ENCODE measurements at places on chromosomes 3 and 15.

- no peak for DNase-seq
- no peaks in the 10 kb centered on the region for H3K4me1 ChIP-seq
- H3K36me3 ChIP-seq, result peaks cover 6% of the 10 kb centered on the region
- no peak overlapping the region for H3K27ac ChIP-seq
- H3K27me3 ChIP-seq, result no peaks in the 10 kb centered on the region
Measured at GRCh38 chr3:160376681-160377080, 22.3 kb downstream of the IFT80 start.

DNA sequence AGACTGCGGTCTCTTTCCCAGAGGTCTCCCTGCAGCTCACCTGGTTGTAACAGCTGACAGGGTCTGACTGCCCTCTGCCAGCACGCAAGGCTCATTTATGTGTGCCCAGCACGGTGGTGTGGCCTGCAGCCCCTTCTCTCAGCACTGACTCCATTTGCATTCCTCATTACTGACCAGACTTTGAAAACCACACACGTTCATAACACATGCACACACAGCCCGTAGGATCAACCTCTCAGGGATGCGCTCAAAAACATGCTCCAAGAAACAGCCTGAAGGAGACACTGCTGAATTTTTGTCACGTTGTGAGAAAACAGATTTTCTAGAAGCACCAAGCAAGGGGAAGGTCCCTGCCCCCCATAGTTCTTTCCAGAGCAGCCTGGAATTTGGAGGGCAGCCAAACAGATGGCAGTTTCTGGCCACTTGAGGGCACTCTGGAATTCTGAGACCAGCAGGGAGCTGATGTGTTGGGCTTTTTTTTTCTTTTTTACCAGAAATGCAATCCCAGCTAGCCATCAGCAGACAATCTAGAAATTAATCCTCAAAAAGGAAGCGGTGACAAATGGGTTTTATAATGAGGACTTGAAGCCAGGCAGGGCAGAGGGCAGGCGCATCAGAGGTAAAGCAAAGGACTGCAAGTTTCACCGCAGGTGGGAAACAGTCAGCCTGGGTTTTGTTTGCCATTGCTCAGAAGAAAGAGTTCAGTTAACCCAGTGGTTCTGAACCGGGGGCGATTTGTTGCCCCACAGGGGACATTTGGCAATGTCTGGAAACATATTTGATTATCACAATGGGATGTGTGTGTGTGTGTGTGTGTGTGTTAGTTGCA is 170.5 kb upstream of the PROK2 start:
- H3K4me3 ChIP-seq, result no peak overlapping the region
- H3K27me3 ChIP-seq, result peaks cover 5% of the 10 kb centered on the region
- H3K4me1 ChIP-seq, result peaks cover 6% of the 10 kb centered on the region
- H3K36me3 ChIP-seq, result no peaks in the 10 kb centered on the region

DNA sequence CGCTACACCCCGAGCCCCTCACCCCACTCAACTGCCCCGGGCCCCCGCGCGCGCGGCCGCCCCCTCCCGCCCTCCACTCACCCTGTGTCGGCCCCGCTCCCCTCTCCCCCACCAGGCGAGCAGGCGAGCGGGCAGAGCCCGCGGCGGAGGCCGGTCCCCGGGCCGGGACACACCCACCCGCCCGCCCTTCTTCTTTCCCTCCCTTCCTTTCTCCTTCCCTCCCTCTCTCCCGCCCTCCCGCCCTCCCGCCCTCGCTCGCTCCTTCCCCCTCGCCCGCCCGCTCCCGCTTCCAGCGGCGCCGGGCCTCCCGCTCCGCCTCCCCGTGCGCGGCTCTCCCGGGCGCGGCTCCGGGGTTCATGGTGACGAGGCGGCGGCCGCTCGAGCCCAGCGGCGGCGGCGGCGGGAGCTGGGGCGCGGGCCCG is at the start of gene CTDSPL:
Gene CTDSPL (plus strand): TSS at position 261 of the 422 bp plus-strand sequence. CDS start 320 bp downstream, outside the sequence.
- H3K4me3 ChIP-seq, result peak within 1 kb of the TSS; percentile 93
- H3K36me3 ChIP-seq, result no peaks in the 10 kb centered on the region
- no peak for DNase-seq
- H3K27ac ChIP-seq, result peak within 1 kb of the TSS; percentile 79
- peaks cover 16% of the 10 kb centered on the region for H3K27me3 ChIP-seq

GRCh38 chr3:39349080-39349479 is 19.6 kb downstream of the CCR8 start:
- H3K27me3 ChIP-seq, result no peaks in the 10 kb centered on the region
- no peak overlapping the region for H3K27ac ChIP-seq
- H3K4me3 ChIP-seq, result no peak overlapping the region
- DNase-seq, result no peak
- H3K4me1 ChIP-seq, result peaks cover 4% of the 10 kb centered on the region

DNA sequence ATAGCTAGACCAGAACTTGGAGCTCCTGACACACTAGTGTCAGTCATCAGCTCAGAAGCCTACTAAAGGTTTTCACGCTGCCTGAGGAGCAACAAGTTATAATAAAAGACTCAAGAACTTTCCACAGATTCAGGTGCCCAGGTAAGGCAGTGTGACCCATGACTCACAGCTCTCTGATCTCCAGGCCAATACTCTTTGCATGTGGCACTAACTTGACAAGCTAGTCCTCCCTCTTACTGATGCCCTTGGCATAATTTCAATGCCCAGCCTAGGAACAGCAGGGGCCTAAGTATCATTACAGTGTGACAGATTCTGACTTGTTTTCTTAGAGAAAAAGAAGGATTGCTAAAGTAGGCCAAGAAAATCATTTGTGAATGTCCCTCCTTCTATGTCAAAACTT is 38.4 kb downstream of the MEIS2 start:
- no peak overlapping the region for H3K27ac ChIP-seq
- no peak for DNase-seq
- H3K36me3 ChIP-seq, result no peaks in the 10 kb centered on the region
- no peaks in the 10 kb centered on the region for H3K4me1 ChIP-seq

DNA sequence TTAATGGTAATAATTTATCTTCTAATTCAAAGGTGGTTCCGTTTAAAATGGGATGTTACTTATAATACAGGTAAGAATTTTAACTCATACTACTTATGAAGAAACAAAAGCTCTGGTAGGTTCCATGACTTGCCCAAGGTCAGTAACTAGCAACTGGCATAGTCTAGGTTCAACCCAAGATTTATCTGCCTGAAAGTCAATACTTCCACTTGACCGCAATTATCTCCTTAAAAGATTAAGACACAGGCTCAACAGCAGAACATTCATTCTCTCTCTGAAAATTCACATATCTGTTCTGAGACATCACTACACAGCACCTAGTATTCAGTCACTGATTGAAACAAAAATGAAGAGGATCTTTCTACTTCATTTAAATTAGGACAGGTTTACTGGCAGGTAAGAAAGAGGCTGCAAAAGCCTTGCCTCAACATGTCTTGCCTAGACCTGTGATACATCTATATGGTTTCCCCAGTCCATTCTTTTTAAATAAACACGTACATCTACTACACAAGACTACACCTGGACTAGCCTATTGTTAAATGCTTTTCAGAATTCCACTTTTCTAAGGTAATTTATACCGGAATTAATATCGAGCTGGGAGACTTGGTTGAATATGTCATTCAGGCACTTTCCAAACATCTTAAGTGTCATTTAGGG is 1.2 kb downstream of the CSNK1G1 start:
- no peaks in the 10 kb centered on the region for H3K27me3 ChIP-seq
- no peak for DNase-seq
- H3K36me3 ChIP-seq, result no peaks in the 10 kb centered on the region
- peaks cover 15% of the 10 kb centered on the region for H3K4me1 ChIP-seq
- peak overlapping the region; percentile 91 for H3K27ac ChIP-seq

GRCh38 chr15:51931638-51932037 is 39.9 kb downstream of the LEO1 start:
- H3K36me3 ChIP-seq, result peaks cover 2% of the 10 kb centered on the region
- no peak overlapping the region for H3K4me3 ChIP-seq
- H3K4me1 ChIP-seq, result peaks cover 2% of the 10 kb centered on the region
- no peaks in the 10 kb centered on the region for H3K27me3 ChIP-seq
- no peak overlapping the region for H3K27ac ChIP-seq

GRCh38 chr3:110362751-110363150 is 708.9 kb upstream of the NECTIN3 start:
- no peak overlapping the region for H3K27ac ChIP-seq
- no peaks in the 10 kb centered on the region for H3K27me3 ChIP-seq
- H3K36me3 ChIP-seq, result no peaks in the 10 kb centered on the region
- no peaks in the 10 kb centered on the region for H3K4me1 ChIP-seq

DNA sequence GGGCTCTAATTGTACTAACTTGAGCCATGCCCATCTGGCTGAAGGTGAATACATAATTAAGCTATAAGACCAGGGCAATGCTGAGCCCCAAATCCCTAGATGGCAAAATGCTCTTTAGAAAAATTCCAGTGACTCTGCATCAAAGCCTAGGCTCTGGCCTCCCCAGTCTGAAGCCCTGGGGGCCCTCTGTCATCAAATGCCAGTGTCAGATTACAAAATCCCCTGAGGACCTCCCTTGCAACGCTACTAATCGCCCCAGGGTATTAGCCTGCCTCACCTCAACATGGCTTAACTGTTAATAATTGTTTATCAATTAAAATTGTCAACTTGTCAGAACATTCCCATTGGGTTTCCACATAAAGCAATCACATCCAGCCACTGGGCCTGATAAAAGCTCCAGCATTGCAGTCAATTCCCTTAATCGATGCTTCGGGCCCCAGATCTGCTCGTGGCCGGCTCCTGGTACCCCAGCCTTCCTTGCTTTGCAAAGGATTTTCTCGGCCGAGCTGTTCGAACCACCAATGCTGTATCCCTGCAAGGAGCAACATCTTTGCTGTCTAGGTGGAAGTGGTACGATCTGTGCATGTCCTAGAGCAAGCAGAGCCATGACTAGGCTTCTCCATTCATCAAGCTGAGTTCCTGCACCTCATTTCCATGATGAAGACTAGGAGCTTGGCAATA is 151.7 kb downstream of the MEGF11 start:
- peaks cover 5% of the 10 kb centered on the region for H3K4me1 ChIP-seq
- DNase-seq, result no peak

DNA sequence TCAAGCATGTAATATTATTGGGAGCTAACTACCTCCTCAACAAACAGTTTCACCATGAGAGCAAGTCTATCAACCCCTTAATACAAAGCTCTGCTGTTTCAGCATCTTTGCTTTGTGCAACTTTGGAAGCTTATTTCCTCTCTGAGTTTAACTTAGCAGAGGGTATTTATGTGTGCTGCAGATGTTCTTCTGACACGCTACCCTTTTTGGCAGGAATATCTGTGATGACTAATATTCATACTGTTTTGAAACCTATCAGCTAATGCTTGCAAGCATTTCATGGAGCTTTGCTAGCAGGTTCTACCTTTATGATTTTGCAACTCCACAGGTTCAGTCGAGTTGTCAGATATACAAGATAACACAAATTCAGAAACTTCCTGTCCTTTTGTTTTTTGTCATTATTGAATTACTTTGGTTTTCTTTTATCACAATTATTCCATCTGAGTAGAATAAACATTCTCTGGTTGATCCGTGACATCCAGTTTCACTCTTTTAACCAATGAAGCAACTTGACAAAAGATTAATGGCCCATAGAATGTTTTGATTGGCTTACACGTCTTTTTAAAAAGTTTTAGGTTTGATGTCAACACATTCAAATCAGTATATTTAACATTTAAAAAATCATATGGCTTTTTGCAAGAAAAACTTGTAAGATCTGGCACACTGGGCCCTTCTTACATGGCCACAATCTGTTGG is 1.7 kb upstream of the SLC9A9 start:
- H3K36me3 ChIP-seq, result peaks cover 2% of the 10 kb centered on the region
- H3K4me1 ChIP-seq, result peaks cover 37% of the 10 kb centered on the region
- peak overlapping the region; percentile 99 for H3K4me3 ChIP-seq

GRCh38 chr3:86867982-86868381 is 123.0 kb downstream of the VGLL3 start:
- no peak overlapping the region for H3K4me3 ChIP-seq
- no peak overlapping the region for H3K27ac ChIP-seq
- DNase-seq, result no peak
- no peaks in the 10 kb centered on the region for H3K27me3 ChIP-seq

GRCh38 chr15:56782306-56782705 is 49.0 kb upstream of the ZNF280D start:
- peaks cover 5% of the 10 kb centered on the region for H3K36me3 ChIP-seq
- H3K4me1 ChIP-seq, result peaks cover 12% of the 10 kb centered on the region
- DNase-seq, result no peak
- no peak overlapping the region for H3K27ac ChIP-seq
- peaks cover 6% of the 10 kb centered on the region for H3K27me3 ChIP-seq

- DNase-seq, result no peak
- H3K4me3 ChIP-seq, result no peak overlapping the region
- H3K36me3 ChIP-seq, result no peaks in the 10 kb centered on the region
- H3K4me1 ChIP-seq, result no peaks in the 10 kb centered on the region
- no peaks in the 10 kb centered on the region for H3K27me3 ChIP-seq
Measured at GRCh38 chr3:89227218-89227617, 119.8 kb downstream of the EPHA3 start.

GRCh38 chr3:45054196-45054857 is 28.2 kb downstream of the CLEC3B start:
- peaks cover 10% of the 10 kb centered on the region for H3K4me1 ChIP-seq
- H3K36me3 ChIP-seq, result no peaks in the 10 kb centered on the region
- DNase-seq, result no peak
- H3K27me3 ChIP-seq, result peaks cover 28% of the 10 kb centered on the region
- no peak overlapping the region for H3K4me3 ChIP-seq

GRCh38 chr3:155805802-155806618 is at the start of gene C3orf33:
Gene C3orf33, minus strand, starts transcription at chr3:155806278. Its CDS starts 26 bp downstream, at chr3:155806252.
- peak; percentile 73 for DNase-seq
- H3K4me3 ChIP-seq, result peak within 1 kb of the TSS; percentile 87
- H3K27ac ChIP-seq, result peak within 1 kb of the TSS; percentile 45
- H3K27me3 ChIP-seq, result peaks cover 15% of the 10 kb centered on the region
